ENCODE measurements at places on chromosomes 11 and 22.

- no peak for DNase-seq
These were observed 463 bp downstream of the TMEM126B start for GRCh38 chr11:85628771-85629341.

- DNase-seq: no peak
These were observed 15.6 kb upstream of the DNAJB7 start for GRCh38 chr22:40877488-40877887.

DNA sequence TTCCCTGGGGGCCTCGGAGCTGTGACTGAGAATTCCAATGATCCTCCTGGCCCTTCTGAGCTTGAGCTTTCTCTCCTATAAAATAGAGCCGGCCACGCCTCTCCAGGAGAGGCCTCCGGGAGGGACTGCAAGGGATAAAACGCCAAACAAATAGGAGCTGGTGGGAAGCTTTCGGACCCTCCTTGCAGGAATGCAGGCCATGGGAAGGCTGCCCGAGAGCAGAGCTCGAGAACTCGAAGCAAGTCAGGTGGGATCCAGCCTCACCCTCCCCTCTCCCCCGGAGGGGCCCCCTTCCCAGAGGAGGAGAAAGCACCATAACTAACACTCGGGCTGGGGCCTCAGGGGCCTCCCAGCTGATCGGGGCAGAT, 34.6 kb downstream of the FLRT1 start:
- DNase-seq: no peak

- DNase-seq: no peak
These were observed 16.3 kb upstream of the TMEM41B start for GRCh38 chr11:9330387-9331384.

DNA sequence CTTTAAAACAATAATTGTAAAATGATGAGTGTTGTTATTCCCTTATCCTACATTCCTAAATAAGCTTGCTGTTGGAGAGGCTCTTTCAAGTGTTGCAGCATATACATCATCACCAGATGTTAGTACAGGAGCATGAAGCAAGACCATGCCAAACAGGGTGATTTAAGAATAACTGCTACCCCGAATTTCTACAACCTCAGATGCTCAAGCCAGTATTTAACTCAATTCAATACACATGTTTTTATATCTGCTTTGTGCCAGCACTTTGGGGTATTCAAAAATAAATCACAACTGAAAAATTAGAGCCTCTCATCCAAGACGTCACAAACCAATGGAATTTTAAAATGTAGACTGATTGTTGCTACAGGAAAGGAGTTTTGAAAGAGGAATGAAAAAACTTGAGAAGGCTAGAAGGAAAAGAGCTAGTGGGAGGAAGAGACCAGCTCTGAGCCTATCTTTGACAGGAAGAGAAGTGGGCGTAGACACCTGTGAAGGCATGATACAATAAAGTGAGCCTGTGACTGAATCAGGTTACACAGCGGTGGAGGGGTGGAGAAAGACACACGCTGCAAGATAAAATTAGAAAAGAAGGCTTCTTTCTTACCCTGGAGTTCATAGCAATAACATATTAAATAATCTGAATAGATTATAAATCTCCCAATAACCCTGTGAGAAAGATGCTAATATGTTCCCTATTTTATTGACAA, 95.8 kb downstream of the DLG2 start:
- DNase-seq: no peak

DNA sequence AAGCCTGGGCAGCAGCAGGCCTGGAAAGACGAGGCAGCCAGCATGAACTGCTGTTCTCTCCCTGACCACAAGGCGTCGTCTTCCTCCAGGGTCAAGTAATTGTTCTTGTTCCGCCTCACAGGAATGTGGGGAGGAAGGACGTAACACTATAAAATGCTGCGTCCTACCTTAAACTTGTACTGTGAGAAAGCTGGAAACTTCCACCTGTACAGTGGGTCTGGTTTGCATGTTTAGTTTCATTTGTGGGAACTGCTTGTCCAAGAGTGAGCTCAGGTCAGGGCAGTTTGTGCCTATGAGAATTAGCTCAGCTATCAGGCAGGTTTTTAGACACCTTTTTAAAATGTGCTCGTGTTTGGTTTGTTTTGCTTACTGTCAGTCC, 55.2 kb downstream of the PANX1 start:
- DNase-seq: no peak

GRCh38 chr11:25597696-25598095, 734.2 kb upstream of the ANO3 start:
- DNase-seq: no peak

DNA sequence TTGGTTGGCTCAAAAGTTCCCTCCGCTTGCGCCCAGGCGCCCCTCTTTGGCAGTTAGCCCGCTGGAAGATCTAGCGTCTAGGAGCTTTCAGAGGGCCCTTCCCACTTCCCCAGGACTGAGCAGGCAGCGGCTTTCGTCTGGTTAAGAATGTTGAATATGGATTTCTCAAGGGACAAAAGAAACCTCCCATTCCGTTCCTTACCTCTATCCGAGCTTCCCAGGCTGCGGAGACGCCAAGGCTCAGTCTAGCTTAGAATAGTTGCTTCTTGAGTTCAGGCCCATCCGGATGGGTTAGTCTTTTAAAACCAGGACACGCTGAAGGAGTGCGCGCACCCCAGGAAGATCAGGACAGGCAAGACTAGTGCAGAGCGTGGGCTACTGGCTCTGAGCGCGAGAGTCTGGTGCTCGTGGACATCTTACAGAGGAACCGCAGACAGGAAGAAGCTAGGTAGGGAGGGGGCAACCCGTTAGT, 1.6 kb downstream of the NELL1 start:
- no peak for DNase-seq
